ENCODE measurements at places on chromosomes 12 and 14.

- DNase-seq = no peak
Measured at GRCh38 chr14:82067221-82067875, 533.7 kb upstream of the SEL1L start.

- DNase-seq = peak; percentile 46
Measured at GRCh38 chr12:111971800-111972199, 41.2 kb downstream of the TMEM116 start.

DNA sequence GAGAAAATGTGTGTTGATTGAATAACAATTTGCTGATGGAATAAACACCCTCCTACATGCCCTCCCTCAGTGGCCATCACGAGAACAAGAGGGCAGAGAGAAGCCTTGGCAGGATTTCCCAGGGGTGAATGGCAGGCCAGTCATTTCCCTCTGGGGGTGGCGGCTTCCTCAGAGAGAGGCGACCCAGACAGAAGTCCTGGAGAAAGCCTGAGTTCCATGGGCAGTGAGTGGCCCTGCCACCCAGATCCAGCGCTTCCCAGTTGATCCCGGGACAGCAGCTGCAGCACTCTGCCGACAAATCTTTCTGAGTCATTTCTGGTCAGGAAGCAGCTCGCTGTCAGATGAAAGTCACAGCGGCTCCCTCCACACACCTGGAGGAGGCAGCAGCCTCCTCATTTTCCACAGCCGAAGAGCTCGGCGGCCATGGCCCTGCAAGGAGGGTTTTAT, 123.0 kb downstream of the SCARB1 start:
- no peak for DNase-seq

DNA sequence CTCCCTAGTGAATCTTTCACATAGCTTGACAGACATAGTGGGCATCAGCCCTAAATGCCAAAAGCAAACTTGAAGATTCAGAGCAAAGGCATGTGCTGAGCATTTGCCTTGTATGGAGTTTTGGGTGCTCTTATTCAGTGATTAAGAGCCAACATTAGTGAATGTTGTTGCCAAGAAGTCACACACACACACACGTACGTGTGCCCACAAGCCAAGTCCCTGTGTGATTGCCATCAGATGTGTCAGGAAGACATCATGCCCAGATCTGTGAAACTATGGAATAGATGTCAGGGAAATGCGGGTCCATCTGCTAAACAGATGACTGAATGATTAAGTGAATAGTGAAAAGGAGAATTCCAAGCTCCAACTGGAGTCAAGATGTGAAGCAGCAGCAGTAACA, 149.0 kb downstream of the AKAP6 start:
- no peak for DNase-seq

DNA sequence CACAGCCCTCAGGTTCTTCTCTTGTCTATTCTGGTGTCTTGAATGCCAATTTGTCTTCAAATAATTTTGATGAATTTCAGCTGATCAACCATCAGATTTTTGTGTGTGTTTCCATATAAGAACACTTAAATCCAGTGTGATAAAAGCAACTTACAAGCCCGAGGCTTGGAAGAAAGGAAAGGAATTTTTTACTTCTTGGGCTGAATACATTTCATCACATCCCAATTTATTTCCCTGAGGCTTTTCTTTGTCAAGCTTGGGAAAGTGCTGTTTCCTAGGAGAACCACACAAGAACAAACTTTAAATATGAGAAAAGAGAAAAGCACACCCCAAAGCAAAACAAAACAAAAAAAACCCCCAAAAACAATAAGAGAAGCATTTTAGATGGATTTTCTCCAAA, 26.6 kb downstream of the GPRC5D start:
- DNase-seq = no peak

GRCh38 chr12:103742349-103742932, 98.6 kb downstream of the NT5DC3 start:
- no peak for DNase-seq

GRCh38 chr12:108568338-108569154, 6.2 kb downstream of the ISCU start:
- DNase-seq = peak; percentile 71

DNA sequence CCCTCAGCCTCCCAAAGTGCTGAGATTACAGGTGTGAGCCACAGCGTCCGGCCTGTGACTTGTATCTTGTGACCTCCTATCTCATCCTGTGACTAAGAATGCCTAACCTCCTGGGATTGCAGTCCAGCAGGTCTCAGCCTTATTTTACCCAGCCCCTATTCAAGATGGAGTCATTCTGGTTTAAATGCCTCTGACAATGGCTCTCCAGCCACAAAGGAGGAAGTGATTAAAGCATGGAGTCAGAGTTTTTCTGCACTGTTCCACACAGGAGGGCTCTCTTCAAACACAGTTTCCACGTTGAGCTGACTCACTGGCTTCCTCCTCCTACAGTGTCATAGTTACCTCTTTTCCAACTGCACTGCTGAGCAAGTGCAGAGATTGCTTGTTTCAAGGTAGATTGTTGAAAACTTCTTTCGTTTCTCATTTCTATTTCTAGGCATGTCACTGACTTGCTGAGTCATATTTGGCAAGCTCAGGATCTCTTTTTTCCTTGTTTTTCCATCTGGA, 383.8 kb downstream of the PCNX1 start:
- peak; percentile 4 for DNase-seq

GRCh38 chr14:61515436-61516117, 179.7 kb upstream of the HIF1A start:
- DNase-seq = no peak

DNA sequence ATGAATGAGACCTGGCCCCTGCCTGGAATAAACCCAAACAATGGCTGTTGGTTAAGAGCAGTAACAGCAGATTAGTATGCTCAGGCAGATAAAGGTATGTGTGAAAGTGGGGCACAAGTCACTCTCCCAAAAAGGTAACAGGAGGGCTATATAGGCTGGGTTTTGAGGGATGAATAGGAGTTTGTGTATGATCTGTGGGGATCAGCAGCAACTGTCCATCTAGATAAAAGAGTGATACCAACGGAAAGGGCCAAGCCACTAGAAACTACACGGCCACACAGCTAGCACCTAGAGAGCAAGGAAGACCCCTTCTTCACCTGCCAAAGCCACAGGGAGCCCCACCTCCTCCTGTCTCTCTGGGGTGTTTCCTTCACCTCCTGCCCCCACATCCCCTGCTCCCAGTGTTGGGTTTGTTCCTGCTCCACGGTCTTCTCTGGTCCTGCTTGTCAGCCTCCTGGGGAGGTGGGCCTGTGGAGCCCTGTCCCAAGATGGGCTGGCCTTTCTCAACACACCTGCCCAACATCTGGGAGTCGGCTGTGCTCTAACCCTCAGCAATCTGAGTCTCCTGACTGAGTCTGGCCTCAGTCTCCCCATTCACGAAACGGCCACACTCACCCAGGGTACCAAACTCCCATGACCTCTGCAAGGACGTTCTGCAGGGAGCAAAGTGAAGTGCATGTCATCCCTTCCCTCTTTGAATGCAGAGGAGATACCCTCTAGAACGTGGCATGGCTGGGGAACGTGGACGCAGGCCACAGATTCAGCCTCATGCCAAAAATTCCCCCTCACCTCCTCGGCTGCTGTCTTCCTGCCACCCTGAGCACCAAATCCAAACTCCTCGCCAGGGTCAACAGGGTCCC, 108.2 kb downstream of the NCOR2 start:
- no peak for DNase-seq

DNA sequence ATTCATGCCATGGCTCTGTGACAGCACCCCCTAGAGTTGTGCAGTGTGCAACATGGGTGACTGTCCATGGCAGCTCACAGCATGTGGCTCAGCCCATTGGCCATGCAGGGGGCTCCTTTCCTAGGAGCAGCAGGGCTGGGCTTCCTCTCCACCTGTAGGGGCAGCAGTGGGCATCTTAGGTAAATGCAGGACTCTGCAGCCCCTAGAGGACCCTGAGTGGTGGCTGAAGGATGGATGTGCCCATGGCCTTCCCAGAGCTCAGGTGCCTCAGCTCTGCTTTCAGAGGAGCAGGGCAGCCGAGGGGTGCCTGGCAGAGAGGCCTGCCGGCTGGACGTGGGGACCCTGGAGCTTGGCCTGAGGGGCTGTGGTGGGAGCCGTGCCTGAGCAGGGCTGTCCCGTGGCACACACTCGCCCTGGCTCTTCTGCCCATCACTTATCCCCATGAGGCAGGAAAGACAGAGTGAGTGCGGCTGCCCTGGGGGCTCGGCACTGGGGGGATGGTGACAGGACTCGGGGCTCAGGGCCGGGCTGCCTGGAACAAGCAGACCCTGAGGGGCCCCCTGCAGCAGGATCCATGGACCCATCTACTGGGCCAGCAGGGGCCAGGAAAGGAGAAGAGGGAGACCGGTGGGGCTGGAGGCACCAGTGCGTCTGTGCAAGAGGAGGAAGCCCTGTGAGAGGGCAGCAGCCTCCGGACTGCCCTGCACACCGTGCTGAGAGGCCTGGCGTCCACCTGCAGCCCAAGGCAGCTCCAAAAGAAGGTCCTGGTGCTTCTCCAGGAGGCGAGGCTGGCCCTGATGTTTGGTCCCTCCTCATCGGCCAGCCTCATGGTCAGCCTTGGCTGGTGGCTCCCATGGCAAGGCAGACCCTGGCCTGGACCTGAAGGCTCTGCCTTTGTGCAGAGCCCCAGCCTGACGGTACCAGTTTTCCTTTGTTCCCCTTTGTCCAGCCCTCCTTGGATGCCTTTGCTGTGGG, 7.6 kb downstream of the ADSS1 start:
- no peak for DNase-seq

DNA sequence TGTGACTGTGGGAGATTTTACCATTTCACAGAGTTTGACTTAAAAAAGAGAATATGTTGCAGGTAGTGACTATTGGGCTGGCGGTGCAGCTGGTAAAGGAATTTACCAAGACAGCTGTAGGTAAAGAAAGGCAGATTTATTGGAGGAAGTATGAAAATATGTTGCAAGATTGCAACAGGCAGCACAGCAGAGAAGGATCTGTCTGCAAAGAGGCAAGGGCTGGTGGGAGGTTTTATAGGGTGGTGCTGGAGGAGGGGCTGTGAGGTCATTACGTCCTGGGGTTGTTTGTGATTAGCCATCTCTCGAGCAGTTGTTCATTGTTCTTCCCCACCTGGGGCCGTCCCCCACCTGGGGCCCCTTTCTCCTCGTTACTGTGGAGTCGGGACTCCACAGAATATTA, 62.1 kb downstream of the ACACB start:
- DNase-seq = no peak

- no peak for DNase-seq
Measured at GRCh38 chr12:109883461-109883860, 3.1 kb upstream of the GLTP start.

GRCh38 chr14:66046035-66046434, 440.1 kb upstream of the CCDC196 start:
- no peak for DNase-seq

DNA sequence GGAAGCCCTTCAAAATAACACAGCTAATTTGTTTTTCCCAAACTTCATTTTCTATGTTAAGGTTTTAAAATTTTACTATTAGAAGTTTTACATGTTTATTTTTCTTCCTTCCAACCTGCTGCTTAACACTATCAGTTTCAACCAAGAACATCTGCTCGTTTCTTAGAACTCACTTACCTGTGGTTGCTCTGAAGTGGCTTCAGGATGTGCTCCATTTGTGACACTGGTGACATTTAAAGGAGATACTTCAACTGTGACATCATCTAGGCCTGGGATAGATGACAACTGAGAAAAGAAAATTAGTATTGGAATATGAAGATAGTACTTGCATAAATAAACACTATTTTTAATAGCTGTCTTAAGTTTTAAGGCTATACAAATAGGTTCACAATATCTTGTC, 17.9 kb downstream of the WASHC3 start:
- peak; percentile 56 for DNase-seq

- DNase-seq = no peak
Measured at GRCh38 chr12:129607301-129607700, 296.5 kb downstream of the TMEM132D start.

DNA sequence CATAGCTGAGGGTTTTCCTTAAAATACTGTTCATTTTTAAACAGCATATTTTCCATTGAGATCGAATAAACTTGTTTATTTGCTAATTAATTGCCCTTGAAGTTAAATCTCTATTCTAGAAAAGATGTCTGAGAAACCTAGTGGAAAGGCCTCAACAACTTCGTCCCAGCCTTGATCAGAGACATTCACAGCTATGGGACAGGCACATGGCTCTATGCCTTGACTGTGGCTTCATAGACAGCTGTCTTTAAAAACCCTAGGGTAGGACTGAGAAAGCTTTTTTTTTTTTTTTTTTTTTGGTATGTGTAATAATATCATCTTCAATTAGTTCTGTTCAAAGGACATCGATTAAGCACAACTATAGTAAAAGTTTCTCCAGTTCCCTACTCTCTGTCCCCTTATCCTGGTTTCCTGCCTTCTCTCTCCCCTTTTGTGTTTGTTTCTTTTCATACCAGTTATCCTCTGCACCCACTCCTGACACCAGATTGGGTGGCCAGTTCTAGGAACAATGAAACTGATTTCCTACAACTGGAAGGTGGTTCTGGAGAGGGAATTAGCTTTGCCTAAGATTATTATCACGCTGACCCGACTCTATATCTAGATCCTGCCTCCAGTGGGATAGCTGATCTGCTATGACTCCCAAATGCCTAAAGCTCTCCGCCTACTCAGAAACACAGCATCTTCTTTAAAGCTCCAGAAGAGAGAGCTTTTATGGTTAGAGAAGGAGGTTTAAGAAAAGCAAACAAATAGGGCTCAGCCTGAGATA, 20.3 kb downstream of the SOCS2 start:
- no peak for DNase-seq

- no peak for DNase-seq
Measured at GRCh38 chr12:104600790-104601739, 144.3 kb downstream of the CHST11 start.

- no peak for DNase-seq
Measured at GRCh38 chr12:109717390-109718357, 4.0 kb downstream of the FAM222A start.

GRCh38 chr14:87492561-87492960, 500.4 kb downstream of the GALC start:
- DNase-seq = no peak

DNA sequence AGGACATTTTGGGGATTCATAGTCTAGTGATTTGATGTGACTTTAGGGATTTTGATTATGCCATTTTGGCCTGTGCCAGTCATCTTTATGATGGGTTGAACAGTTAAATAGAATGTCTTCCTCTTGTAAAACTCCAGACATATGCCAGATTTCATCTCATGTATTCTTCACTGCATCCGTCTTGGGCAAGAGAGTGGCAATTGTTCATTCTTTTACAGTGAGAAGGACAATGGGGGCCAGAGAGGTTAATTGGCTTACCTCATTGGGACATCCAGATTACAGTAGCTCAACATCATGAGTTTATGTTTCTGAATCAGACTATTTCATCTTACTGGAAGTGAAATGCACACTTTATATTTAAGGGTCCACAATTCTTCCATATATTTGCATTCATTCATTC, 108.2 kb upstream of the SLC38A2 start:
- no peak for DNase-seq

- no peak for DNase-seq
Measured at GRCh38 chr14:77022236-77022852, 6.2 kb downstream of the IRF2BPL start.
